ENCODE measurements at places on chromosomes 1 and 21. TPM values are rescaled to one million over a fixed set of nuclear protein-coding genes. Genes with fewer than 3 reads are reported as not detected.
A peak's percentile ranks its signal among the peaks of the same experiment; 100 is the strongest.

Gene GPR89B
- total RNA-seq = 28.8 TPM

DNA sequence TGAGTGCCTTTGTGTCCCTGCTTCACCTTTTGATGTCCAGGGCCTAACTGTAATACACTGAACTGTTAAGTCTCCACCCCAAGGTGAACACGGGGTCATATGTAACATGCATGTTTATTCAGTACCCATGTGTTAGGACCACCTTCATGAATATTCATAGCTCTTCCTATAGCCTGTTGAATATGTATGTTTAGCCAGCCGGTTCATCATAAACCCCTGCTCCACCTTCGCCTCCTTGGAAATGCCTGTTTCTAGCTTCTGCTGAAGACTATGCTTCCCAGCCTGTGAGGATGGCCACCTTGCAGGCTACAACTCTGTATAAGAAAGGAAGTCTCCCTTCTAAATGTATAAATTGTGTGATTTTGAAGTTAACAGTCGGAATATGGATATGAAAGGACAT is 69.3 kb downstream of the C1orf94 start:
- DNase-seq = no peak

- no peak for DNase-seq
These were observed 1.1 kb downstream of the OBSCN start for GRCh38 chr1:228208831-228209551.

DNA sequence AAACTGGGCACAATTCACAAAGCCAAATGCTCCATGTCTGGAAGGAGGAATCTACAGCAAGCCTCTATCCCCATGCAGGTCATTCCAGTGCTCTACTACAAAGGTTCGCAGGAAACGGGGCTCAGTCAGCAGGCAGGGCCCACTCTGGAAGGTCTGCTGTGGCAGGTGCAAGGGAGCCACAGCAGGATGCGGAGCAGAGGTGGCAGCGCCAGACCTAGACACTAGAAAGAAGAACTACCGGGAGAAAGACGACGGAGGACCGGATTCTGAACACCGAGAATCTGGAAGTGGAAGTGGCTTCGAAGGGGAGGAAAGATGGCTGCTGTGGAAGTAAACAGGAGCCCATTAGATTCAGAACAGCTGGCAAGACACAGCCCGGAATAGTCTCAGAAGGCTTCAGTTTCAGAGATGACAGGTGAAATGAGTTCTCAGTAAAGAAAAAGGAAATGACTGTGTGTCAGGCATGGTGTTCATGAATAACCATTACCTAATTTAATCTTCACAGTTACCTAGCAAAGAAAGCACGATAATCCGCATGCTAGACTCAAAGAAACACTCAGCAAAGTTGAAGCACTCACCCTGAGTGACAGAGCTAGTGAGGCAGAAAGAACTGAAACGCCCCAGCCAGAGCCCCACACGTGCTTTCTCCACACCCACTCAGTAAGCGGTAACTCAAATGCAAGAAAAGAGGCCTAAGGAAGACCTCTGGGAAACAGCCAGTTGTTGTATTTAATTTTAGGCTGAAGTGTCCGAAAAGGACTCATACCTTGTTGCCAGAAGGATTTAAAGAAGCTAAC is 21.4 kb downstream of the SETD4 start:
- DNase-seq = no peak

- DNase-seq = peak; percentile 71
These were observed 87.6 kb upstream of the DUSP10 start for GRCh38 chr1:221829327-221830015.

DNA sequence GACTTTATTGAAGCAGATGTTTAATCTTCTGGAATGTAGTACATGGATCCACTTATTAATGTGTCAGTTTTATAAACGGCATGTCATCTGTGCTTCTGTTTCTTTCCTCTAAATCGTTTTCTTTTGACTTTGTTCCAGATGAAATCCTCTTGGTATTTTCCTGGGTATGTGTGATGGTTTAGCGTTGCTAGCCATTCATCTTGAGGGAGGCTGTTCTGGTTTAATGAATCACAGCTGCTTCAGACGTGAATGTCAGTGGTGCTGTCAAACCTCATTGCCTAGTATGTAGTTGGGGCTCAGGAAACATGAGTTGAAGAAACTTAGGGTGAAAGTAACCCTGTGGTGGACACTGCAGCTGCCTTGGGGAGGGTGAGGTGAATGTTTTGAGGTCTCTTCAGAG is 33.2 kb downstream of the KCNK1 start:
- no peak for DNase-seq

DNA sequence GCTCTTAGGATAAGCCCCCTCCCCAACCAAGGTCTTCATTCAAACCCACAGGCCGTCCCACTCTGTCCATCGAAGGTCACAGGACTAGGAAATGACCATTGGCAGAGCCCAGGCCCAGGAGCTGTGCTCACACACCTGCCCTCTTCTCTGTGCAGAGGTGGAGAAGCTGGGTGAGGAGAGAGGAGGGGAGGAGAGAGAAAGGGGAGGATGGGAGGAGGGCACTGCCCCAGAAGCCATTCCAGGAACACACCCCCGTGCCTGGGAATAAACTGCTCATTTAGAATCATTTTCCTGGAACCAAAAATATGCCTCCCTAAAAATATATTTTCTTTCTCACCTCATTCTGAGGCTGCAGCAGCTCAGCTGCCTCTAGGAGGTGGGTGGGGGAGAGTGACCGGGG is 6.4 kb upstream of the SDC3 start:
- DNase-seq = no peak

Gene OR14K1
- total RNA-seq = not detected

Gene PLA2G2F
- total RNA-seq = not detected

DNA sequence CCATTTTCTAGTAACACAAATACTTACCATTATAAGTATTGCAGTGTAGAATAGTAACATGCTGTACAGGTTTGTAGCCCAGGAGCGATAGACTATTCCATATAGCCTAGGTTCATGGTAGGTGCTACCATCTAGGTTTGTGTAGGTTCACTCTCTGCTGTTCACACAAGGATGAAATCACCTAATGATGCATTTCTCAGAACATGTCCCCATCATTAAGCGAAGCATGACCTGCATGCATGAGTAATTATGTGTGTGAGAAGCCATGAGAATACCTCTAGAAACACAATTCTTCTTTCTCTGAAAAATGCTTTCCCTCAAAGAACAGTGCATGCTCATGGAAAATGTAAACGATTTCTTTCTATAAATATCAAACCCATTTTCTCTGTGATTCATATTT is 69.3 kb downstream of the NR5A2 start:
- DNase-seq = no peak

Gene KRTAP21-2
- not detected for total RNA-seq

Gene SLC2A5
- not detected for total RNA-seq

- DNase-seq = no peak
These were observed 149.9 kb upstream of the IGSF21 start for GRCh38 chr1:17957588-17958267.

Gene THEM4
- 29.8 TPM for total RNA-seq

Gene ACOT11
- 1.3 TPM for total RNA-seq

- no peak for DNase-seq
These were observed 29.3 kb downstream of the SDC3 start for GRCh38 chr1:30879126-30879786.

Gene LCE6A
- total RNA-seq = not detected

DNA sequence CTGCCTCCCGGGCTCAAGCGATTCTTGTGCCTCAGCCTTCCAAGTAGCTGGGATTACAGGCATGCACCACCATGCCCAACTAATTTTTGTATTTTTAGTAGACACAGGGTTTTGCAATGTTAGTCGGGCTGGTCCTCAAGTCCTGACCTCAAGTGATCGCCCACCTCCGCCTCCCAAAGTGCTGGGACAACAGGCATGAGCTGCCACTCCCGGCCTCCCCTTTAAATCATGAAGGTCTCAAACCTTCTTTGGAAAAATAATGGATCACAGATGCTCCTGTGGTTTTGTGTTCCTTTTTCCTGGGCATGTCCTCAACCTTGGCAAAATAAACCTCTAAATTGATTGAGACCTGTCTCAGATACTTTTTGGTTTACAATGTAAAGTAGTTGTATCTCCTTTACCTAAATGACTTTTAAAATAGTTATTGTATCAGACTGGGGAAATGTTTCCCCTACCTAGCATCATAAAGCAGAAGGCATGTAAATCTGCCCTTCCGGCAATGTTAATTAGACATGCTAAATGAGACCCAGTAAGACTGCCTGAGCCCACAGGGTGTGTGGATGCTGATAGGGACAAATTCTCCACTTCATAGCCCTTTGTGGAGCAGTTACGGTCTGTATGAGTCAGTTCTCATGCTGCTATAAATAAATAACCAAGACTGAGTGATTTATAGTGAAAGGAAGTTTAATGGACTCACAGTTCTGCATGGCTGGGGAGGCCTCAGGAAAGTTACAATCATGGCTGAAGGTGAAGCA is 27.8 kb downstream of the CBR1 start:
- DNase-seq = no peak

DNA sequence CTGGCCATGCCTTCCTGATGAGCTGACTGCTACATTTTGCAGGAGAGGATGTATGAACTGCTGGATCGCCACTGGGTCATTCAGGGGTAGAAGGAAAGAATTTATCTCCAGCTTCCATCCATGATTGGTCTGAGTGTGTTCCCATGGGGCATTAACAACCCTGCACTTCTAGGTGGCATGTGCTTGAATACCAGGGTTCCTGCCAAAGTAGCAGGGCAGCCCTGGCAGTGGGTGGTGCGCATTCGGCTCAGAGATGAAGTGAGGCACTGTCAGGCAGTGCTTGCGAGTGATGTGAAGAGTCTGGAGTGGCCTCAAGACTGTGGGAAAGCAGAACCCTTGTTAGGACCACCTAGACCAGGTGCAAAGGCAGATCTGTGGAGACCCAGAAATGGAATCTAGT is 294.9 kb downstream of the ASTN1 start:
- DNase-seq = no peak

Gene OLIG1
- not detected for total RNA-seq

DNA sequence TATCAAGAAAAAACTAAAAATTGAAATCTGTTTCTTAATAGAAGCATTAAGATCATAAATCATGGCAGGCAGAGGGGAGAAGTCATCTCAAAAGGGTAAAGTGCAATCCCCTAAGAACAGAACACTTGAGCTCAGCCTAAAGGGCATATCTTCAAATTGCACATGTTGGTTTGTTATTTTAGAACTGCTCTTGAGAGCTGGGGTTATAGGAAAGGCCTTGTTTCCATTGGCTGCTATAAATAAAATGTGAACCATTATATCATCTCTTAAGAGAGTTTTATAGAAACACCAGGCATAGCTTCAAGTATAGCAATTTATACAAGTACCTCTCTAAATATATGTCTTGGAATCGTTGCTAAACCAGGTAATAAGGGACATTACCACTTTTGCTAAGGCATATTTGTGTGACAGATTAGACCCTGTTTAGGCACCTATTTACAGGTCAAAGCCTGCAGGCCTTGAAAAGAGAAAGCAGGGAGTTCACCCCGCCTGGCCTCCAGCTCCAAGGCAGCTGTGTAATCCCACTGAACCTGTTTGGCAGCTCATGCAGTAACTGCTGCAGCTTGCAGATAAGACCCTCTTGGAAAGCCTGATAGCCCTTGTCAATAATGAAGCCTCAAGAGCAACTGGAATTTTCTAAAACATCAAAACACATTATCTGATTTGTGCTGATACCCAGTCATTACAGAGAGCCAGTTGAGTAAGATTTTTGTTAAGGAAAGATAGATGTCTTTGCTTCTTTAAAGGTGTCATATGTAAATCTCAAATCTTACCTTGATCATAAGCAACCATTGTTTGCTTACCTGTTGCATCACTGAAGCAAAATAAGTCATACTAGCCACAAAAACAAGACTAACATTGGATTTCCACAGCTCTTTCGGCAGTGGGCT is 24.2 kb upstream of the SYDE2 start:
- DNase-seq = no peak

Gene FHL3
- 13.5 TPM for total RNA-seq

- DNase-seq = no peak
These were observed 50.8 kb upstream of the SLC22A15 start for GRCh38 chr1:115925467-115925866.

GRCh38 chr1:203867802-203868201 is 6.4 kb downstream of the SNRPE start:
- DNase-seq = no peak

- DNase-seq = peak; percentile 94
These were observed at the start of gene RPS27 for GRCh38 chr1:153990468-153991150. RPS27 (plus strand) TSS chr1:153990762; CDS start chr1:153990797, 35 bp downstream.

GRCh38 chr21:42190486-42190863 is 28.5 kb upstream of the ABCG1 start:
- DNase-seq = no peak

DNA sequence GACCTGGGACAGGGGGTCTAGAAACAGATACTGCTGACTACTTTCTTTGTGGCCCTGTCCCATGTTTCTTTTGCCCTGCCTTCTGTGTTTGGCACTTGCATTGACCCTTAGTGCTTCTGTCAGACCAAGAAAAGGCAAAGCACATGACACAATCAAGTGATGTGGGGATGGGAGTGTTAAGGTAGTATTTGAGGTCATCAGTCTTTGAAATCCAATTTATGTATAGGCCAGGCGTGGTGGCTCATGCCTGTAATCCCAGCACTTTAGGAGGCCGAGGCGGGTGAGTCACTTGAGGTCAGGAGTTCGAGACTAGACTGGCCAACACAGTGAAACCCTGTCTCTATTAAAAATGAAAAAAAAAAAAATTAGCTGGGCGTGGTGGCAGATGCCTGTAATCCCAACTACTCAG is 26.0 kb downstream of the SERBP1 start:
- DNase-seq = no peak

DNA sequence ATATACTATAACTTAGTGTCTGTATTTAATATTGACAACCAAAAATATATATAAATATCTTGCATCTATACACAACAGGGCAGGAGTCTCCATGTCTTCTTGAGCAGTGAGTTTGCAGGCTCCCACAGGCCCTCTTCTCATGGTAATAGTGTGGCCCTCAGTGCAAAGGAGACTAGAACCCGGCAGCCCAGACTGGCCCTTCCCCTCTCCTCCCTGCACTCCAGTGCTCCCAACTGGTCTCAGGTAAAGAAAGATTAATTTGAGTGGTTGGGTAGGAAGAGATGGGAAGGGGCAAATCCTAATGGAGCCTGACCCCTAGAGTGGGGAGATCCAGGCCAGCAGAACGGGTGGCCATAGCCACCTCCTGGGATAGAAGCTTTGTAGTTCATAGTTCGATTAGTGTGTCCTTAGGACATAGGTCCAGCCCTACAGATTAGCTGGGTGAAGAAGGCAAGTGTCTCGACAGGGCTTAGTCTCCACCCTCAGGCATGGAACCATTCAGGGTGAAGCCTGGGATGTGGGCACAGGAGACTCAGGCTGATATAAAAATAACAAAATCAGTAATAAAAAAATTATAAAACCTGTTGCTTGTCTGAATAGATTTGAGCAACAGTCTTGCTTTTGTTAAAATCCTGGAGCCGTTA is 32.3 kb downstream of the SLC2A1 start:
- no peak for DNase-seq

Gene RBM11
- total RNA-seq = 0.50 TPM

DNA sequence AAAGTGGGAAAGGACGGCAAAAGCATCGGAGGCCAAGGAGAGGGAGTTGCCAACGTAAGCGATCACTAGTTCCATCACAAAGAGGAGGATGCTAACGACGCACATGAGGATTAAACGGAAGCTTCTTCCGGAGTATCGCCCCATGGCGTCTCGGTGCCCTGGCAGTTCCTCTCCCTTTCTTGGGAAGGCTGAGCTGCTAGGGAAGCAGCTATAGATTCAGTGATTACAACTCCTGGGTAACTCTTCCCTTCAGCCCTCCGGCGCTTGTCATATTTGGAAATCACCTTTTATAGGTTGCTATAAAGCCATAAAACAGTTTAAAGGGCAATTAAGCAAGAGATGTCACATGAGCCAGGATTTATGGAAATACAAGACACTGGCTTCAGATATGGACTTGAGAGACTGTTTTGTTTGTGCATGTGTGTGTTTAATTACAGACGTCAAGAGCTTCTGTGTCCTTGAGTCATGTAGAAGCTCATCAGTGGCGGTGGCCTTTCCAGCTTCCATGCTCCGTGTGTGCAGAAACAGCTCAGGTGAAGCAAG is 30.6 kb upstream of the SLC30A10 start:
- DNase-seq = no peak
